Stimulated activated CD4-positive, alpha-beta T cell treated with anti-CD3 and anti-CD28 coated beads, Interleukin-1b, Interleukin-23, amount 100 ng/mL, for 1 hour (primary cell): ENCODE measurements at places on chromosomes 12 and 14.

GRCh38 chr14:31395572-31396205 is 24.7 kb downstream of the HEATR5A start:
- DNase-seq, result no peak

DNA sequence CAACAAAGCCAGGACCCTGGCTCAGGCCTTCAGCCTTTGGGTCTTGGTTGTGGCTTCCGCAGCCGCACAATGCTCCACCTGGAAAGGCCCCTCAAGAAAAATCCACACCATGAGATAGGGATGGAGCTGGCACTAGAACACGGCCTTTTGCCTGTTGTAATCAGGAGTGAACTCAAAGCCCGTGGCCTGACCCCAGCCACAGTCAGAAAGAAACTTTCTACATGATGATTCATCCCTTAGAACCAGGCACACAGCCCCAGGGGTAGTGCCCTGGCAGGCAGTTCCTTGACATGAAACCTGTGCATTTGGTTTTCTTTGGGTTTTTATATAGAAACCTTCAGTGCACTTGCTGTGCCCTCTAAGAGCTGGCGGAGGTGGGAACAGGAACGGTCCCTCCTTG is 5.1 kb downstream of the CLMN start:
- DNase-seq, result no peak

DNA sequence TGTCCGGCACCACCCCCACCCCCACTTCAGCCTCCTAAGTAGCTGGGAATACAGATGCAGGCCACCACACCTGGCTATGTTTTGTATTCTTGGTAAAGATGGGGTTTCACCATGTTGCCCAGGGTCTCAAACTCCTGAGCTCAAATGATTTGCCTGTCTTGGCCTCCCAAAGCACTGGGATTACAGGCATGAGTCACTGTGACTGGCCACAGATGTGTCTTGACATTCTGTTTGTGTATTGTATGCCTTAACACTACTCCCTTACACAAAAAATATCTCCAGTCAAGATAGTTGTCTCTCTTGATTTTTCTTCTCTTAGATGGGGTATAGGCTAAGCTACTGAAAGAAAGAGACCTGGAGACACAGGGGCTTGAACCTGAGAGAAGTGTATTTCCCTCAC is 17.6 kb downstream of the CLEC14A start:
- DNase-seq, result no peak

GRCh38 chr12:102903337-102904007 is 13.6 kb downstream of the PAH start:
- DNase-seq, result no peak

GRCh38 chr12:6230321-6231110 is 30.3 kb downstream of the CD9 start:
- peak; percentile 11 for DNase-seq

DNA sequence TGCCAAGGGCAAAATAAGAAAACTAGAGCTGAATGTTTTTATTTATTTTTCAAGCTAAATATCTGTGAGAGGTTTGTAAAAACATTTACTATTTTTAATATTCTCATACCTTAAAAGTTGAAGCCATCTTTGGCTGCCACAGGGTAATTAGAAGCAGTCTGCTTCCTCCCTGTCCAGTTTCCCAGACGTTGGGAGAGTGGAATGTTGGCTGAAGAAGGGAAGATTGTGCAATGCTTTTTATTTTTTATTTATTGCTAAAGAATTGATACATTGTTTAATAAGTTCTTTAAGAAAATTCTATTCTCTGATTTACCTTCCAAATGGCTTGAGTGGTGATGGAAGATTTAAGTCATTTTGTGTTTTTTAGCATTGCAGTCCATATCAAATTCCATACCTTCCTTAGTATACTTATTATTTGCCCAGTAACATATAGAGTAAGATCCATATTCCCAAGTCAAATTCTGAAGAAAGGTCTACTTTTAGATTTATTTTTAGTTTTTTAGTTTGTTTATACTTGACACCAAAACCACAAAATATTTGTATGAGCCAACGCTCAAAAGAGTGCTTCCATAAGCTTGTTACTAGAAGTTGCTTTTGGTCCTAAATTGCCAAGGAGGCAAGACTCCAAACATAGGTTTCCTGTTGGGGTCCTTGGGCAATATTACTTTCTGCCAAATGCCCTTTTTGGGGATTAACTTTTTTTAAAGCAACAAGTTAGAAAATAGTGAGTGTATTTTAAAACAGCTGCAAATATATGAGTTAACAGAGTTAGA is 124.0 kb upstream of the CPM start:
- no peak for DNase-seq
